ENCODE measurements at places on chromosomes 16 and 17. TPM values are rescaled to one million over a fixed set of nuclear protein-coding genes. Genes with fewer than 3 reads are reported as not detected.

CLEC3A gene
- total RNA-seq: not detected

HOXB1 gene
- total RNA-seq: not detected

ALOX12B gene
- 10.9 TPM for total RNA-seq

CPPED1 gene
- total RNA-seq: 7.4 TPM

GCGR gene
- not detected for total RNA-seq

SLC13A2 gene
- total RNA-seq: 0.20 TPM

NPIPB12 gene
- total RNA-seq: 28.1 TPM

TEX14 gene
- 0.10 TPM for total RNA-seq

IRX6 gene
- total RNA-seq: 3.1 TPM

KCNH4 gene
- total RNA-seq: not detected

All from skin of body (tissue), 3 donors.